Bone marrow (tissue), 2 donors: ENCODE measurements at places on chromosomes 3 and 15.

- no peak for DNase-seq
Observed at GRCh38 chr3:59774000-59774399, 724.2 kb upstream of the CFAP20DC start.

DNA sequence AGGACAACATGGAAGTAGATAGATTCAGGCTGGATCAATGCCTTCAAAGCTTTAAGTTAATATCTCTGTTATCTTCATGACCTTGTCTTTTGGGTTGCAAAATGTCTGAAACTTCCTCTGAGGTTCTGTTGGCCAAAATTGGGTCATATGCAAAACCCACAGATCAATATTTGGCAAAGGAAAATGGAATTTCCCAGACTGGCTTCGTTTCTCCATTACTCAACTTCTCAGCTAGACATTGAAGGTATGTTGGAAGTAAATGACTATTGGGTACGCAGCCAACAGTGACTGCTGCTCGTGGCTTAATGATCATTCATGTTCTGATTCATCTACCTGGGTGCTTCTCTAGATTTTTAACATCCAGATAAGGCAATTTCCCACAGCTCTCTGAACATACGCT is 675.4 kb upstream of the SGO1 start:
- DNase-seq = no peak

DNA sequence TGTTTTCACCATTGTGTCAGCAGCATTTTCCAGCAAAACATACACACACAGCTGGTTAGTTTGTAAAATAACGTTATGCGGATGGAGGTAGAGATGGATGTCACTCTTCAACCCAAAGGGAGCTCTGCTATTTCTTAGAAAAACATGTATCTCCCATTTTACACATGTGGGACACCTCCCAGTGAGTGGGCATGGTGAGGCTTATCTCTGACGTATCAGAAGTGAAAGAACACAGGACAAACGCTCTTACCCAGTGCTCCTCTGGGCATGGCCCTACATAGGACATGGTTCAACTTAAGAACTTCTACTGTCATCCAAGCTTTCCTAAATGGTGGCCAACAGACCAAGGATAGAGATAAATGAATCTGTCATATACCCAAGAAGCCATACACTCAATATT is 2.1 kb downstream of the FAM240A start:
- DNase-seq = no peak

DNA sequence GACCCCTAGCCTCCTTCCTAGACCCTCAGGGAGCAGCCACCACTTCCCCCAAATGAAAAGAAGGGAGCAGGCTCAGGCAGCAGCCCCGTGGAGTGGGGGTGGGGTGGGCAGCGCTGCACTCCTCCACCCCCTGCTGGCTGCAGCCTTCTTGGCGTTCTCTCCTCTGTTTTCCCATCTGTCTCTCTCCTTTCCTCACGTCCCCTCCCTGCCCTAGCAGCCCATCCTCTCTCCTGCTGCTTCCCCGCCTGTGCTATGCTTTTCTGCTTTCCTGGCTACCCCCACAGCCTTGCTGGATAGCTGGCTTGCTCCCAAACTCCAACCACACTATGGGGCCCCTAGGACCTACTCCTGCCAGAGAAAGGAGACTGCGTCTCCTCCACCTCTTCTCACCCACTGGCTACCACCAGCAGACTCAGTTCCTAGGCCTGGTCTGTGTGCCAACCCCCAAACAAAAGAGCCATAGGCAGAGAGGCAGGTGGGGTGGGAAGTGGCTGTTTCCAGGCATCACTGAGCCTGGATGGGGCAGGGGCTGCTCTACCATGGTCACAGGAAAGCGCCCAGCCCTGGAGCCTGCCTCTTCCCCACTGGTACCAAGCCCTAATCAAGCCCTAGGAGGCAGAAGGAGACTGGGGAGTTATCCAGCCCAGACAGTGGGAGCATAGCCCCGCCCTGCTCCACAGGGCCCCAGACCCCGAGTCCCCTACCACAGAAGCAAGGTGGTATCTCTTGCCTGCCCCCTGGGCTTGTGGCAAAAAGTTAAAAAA is 3.4 kb upstream of the DISP2 start:
- peak; percentile 35 for DNase-seq

GRCh38 chr3:189171707-189172106 is at the start of gene TPRG1:
Gene TPRG1, plus strand, starts transcription at chr3:189171971. Its CDS starts 35,414 bp downstream, at chr3:189207385.
- DNase-seq = no peak

- DNase-seq = no peak
Observed at GRCh38 chr3:194130807-194131589, 5.0 kb upstream of the HES1 start.

- DNase-seq = no peak
Observed at GRCh38 chr3:2477620-2478019, 379.0 kb downstream of the CNTN4 start.

- no peak for DNase-seq
Observed at GRCh38 chr15:71252044-71252739, 136.9 kb downstream of the THSD4 start.

DNA sequence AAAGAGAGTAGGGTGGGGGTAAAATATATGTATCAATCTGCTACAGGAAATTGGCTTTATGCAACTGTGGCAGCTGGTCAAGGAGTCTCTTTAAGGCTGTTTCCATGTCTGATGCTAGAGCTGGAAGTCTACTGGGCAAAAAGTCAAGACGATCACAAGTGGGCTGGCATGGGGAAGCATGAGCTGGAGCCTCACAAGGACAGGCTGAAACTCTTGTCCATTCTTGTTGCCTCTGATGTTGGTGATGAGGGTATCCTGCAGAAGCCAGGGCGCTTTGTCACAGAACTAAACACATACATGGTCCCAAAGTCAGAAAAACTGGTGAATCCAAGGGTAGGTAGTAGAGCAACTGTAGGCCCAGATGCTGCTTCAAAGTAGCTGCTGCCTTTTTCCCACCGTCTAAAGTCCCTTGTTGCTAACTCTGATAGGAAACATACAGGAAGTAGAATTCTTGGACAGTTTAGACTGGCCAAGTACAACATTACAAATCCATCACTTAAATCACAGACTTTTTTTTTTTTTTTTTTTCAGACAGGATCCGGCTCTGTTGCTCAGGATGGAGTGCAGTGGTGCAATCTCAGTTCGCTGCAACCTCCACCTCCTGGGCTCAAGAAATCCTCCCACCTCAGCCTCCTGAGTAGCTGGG is 54.2 kb downstream of the RPL39L start:
- DNase-seq = no peak

GRCh38 chr3:8112587-8112986 is 389.0 kb upstream of the LMCD1 start:
- DNase-seq = no peak

GRCh38 chr3:194945508-194945907 is 259.8 kb downstream of the FAM43A start:
- no peak for DNase-seq

DNA sequence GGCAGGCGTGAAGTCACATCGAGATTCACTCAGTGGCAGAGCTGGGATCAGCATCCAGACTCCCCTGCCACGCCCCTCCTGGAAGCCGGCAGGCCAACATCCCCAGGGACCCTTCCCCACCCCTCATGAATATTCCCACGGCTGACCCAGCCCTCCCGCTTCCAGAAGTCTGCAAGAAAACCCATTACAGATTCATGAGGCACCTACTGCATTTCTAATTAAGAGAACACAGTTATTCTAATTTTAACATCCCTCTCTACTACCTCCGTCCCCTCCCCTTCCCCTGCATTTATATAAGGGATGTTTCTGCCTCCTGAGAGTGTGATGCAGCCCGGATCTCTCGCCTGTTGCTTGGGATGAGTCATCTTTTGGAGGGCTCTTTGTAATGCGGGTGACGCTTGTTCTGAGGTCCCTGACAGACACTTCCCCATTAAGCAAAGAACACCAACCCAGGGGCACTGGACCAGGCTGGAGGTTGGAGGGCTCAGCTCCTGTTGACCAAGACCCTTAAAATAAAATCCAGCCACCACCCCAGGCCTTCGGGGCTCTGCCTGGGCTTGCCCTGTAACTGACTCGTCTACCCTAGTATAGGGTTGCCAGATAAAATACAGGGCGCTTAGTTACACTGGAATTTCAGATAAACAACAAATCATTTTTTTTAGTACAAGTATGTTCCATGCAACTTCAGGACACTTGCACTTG is 118.7 kb downstream of the NUP210 start:
- peak; percentile 94 for DNase-seq
